Neural progenitor cell (in vitro differentiated cells): ENCODE measurements at places on chromosomes 1 and 21. TPM values are rescaled to one million over a fixed set of nuclear protein-coding genes. Genes with fewer than 3 reads are reported as not detected.

Gene MAP10
- total RNA-seq = 3.3 and 4.2 TPM in 2 replicates

Gene ESPN
- 7.1 and 11.0 TPM in 2 replicates for total RNA-seq

Gene UMODL1
- 0.09 TPM in 1 of 2 replicates, not detected in the other for total RNA-seq

Gene OLFML2B
- total RNA-seq = 1.3 and 3.0 TPM in 2 replicates

DNA sequence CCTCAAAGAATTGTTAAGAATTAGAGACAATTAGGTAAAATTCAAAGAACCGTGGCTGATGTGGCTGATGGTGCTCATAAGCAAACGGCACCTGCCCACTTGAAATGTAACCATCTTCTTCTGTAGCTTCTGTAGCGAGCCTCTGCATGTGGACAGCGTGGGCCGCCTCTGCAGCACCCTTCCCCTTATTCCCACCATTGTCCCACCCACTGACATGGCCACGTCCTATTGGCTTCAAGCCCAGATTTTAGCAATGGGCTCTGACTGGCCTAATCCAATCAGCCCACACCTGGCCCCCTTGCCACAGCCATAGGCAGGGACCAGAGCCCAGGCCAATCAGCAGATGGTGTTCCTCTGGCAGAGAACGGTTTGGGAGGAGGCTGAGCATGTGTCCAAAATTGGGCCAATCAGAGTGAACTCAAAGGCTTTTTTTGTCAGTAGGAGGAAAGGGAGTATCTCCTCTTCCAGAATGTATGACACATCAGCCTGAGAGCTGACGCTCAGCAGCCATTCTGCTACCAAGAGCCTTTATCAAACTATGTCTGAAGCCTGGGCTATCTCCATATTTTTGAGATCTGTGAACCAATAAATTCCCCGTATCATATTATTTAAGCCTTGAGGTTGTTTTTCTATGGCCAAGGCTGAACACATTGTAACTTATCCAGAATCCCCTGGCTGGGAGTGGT lies 518.5 kb downstream of the SMYD3 start:
- no peak for DNase-seq

- no peak for DNase-seq
Observed at GRCh38 chr1:26049531-26050247, 3.8 kb upstream of the SLC30A2 start.

- peak; percentile 27 for DNase-seq
Observed at GRCh38 chr1:232628335-232629249, 1.3 kb downstream of the SIPA1L2 start.

DNA sequence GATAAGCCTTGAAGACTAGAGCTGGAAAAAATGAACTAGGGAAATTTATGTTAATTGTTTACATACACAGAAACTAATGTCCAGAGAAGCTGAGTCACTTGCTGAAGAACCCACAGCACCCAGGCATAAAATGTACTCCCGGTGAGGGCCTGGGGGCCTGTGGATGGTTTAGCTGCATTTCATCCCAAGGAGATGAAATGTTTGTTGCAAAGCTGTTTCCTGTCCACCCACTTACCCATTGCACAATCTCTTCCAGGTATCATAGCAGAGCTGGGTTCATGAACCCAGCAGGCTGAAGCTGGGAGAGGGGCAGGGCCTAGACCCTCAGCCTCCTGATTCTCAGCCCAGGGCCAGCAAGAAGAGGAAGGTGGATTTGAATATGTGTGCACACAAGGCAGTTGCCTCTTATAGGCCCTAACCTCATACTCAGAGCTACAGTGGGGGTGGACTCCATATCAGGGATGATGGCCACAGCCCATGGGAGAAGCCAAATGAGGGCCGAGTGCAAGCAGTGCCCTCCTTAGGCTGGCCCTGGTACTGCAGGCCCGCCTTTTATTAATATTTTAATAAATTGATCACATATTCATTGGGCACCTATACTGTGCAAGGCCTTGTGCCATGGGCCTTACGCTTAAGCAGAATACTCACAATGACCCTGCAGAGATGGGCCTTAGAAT lies 110.8 kb downstream of the LACTBL1 start:
- DNase-seq = peak; percentile 61

GRCh38 chr1:2326524-2326923 lies 64.8 kb downstream of the MORN1 start:
- no peak for DNase-seq

- DNase-seq = no peak
Observed at GRCh38 chr1:244758708-244759107, 76.8 kb upstream of the COX20 start.

DNA sequence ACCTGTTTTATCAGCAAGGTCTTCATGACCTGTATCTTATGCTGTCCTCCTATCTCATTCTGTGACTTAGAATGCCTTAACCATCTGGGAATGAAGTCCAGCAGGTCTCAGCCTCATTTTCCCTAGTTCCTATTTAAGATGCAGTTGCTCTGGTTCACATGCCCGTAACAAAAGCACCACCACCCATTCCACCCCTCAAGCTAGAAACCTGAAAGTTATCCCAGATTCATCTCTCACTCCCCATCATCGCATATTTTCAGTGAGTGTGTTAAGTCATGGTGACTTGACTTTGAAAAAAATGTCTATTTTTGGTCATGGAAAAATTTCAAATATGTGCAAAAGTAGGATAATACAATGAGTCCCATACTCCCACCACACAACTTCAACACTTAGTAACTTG lies 11.7 kb downstream of the HMGN2 start:
- no peak for DNase-seq

GRCh38 chr1:77487631-77488030 lies 194.8 kb downstream of the ZZZ3 start:
- DNase-seq = no peak

DNA sequence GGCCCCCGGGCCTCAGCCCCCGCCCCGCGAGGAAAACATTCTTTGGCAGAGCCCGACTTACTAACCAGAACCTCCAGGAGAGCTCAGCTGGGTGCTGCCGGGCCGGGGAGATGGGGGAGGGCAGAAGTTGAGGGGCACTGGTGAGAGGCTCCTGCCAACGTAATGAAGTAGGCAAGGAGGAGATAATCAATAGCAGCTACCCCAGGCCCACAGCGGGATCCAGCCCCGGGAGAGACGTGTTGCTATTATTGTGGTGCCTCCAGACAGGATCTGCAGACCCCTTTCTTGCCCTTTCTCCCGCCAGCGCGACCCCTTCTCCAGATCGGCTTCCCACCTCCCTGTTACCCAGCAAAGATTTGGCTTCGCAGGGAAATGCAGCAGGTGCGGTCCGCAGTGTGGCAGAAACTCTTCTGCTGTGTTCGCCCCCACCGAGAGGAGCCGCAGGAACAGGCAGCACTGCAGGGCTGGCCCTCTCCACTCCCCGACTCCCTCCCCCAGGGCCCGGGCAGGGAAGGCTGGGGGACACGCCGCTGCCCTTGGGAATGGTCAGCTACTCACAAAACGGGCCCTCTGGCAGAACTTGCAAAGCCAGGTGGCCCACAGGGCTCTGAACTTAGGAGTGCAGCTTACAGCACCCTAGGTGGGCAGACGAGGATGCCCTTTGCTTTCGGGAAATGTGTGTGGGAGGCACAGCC lies 1.5 kb upstream of the KCNA2 start:
- peak; percentile 23 for DNase-seq

DNA sequence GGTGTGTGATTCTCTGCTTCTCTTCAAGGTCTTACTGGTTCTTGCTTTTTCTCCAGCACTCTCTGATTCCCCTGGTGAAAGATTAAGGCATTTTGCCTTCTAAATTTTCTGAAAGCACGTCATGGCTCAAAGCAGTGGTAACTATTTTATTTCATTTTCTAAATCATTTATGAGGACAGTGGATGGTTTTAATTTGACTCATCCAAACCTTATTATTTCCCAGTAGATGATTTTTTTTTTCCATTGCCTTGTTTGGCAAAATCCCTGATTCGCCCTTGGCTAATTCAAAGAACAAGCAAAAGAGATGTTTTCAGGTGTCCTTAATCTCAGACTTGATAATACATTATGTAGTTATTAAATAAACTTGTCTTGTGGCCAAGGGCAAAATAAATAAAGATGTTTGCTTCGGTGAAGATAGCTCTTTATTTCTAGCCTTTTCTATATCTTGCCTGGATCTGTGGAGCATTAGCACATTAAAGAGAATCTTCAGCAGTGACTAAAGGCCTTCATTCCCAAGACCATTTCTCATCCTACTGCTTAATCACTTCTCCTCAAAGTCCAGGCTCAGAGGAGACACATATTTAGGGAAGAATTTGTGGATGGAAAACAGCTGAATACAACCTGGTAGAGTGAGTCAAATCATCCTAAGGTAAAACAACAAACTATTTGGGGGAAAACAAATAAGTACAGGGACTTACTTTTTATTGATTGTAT lies 359.8 kb downstream of the DUSP10 start:
- DNase-seq = no peak

GRCh38 chr1:240763771-240764170 lies 151.8 kb upstream of the GREM2 start:
- no peak for DNase-seq

- no peak for DNase-seq
Observed at GRCh38 chr1:222370913-222371675, 176.8 kb downstream of the HHIPL2 start.
